ENCODE measurements at places on chromosomes 16 and 17.

- no peak for DNase-seq
Measured at GRCh38 chr17:74964988-74965622, 7.5 kb downstream of the HID1 start.

DNA sequence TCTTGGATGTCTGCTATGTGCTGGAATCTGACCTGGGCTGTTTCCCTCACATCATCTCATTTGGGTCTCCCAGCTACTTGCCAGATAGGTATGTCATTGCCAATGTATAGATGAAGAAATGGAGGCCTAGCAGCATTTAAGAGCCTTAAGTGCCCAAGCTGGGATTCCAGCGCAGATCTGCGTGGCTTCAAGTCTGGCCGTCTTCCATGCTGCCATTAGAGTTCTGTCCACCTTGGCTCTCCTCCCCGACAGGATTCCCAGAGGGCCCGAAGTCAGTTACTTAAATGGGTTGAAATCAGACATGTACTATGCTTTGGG is 33.0 kb upstream of the CCR7 start:
- no peak for DNase-seq

DNA sequence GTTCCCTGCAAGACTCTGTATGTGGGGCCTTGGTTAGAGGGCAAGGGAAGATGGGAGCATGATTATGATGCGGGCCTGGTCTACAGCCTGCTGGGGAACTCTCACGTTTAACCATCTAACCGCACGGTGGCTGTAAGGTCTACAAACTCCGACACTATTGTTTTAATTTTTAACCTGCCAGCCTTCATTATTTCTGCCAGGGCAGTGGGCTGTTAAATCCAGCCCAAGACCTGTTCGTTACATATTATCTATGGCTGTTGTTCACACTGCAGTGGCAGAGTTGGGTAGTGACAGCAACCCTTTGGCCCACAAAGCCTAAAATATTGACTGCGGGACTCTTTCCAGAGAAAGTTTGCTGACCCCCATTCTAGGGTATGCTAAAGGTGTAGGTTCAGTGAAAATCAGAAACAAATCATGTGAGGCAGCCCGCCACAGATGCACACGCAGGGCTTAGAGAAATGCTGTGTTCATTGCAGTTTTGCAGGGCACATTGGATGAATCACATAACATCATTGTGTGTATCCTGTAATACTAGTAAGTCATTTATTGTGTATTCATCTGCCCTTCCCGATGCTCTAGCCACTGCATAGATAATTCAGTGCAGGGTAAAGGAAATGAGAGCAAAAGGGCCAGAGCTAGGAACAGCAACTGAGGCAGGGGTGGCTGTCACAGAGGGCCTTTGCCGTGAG is 14.3 kb downstream of the SNX29 start:
- DNase-seq, result no peak

DNA sequence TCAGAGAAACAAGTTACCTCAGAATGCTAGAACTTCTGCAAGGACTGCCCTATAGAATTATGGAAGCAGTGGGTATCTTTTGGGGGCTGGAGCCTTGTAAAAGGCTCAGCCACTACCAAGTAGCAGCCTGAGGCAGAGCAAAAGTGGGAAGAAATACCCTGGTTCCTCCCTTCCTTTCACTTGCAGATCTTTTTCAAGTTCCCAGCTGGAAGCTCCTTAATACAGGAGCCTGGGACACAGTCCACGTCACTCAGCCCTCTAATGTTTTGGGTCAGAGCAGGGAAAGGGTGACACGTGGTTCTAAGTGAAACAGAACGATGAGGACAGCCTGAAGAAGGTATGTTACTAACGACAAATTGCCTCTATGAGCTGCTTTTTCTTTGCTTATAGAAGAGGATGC is 93.1 kb downstream of the CNTNAP4 start:
- DNase-seq, result no peak

All from CD4-positive, alpha-beta T cell treated with Interleukin-17A for 1 hour (primary cell).